ENCODE measurements at places on chromosomes 16 and 17. TPM values are rescaled to one million over a fixed set of nuclear protein-coding genes. Genes with fewer than 3 reads are reported as not detected.

DNA sequence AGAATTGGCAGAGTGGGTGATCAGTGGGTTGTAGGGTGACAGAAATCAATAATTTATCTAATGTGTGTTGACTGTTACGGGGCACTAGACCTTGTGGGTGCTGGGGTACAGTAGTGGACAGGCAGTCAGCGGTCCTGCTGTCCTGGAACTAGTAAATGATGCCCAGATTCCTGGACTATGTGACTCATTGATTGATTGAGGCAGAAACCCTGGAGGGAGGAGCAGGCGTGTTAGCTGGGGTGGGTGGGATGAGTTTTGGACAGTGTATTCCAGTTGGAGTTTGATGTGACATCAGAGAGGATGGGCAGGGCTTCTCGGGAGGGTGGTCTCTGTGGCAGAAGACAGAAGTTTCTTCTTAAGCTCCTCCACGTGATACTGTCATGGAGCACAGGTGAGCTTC lies 24.4 kb downstream of the PRMT7 start:
- no peak for DNase-seq

- peak; percentile 15 for DNase-seq
Observed at GRCh38 chr17:149897-150584, 12.7 kb downstream of the SCGB1C2 start.

Gene PRCD
- total RNA-seq = 0.86 TPM

DNA sequence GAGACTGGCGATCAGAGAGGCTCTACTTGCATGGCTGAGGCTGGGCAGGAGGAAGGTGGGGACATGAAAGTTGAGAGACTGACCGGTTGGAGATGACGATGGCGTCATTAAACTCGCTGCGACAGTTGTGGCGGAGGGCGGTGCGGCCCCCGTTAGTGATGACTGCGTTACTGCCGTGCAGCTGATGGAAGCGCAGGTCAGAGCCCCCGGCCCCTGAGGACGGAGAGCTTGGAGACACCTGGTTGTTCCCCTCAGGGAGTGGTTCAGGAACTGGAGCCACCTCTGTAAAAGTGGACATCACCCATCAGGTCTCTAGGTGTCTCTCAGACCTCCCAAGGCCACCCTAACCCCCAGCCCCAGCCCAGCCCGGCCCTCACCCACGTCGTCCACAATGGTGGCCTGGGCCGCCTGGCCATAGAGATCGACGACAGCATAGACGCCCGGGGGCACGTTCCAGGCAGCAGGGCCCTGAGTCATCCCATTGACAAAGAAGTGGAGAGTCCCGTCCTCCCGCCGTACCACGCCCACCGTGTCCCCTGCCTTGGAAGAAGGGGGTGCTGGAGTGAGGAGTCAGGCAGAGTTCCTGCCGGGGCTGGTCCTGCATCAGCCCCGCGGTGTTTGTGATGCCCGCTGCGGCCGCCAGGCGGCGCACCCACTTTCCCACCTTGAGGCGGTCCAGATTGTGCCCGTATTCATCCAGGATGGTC lies 5.3 kb downstream of the NEURL4 start:
- DNase-seq = peak; percentile 7

GRCh38 chr16:70793851-70794502 lies 7.0 kb downstream of the VAC14 start:
- DNase-seq = no peak

GRCh38 chr16:73043828-73044467 lies 4.0 kb downstream of the ZFHX3 start:
- DNase-seq = no peak

DNA sequence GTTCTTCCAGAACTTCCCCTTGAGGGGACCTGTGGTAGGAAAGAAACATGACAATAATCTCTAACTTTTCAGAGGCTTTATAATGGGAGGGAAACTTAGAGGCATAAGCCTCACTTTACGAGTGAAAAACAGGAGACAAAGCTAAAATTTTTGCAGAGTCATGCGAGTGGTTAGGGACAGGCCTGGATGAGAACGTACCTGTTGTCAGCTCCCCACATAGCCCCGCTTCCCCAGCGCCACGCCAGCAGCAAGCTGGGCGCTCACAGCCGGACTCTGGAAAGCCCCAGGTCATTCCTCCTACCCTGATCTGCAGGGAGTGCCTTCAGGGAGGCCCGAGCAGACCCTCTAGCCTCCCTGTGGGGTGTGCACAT lies 53.6 kb downstream of the LDHD start:
- DNase-seq = no peak

DNA sequence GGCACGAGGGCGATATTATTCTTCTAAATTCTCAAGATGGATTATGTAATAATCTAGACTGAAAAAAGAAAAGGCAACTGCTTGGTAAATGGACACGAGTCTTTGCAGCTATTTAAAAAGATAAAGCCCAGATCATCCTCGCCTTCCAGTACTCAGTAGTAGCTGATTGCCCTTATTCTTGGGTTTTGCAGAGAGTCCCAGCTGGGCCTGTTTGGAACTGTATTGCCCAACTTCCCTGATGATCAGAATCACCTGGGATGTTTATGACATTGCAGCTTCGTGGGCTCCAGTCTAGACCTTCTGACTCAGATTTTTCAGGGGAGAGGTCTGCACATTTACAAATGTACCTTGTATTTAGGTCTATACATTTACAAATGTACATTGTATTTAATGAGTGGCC lies 213.5 kb downstream of the RAB11FIP4 start:
- no peak for DNase-seq

Data from PC-3 (cell line).